Stimulated activated CD4-positive, alpha-beta T cell treated with anti-CD3 and anti-CD28 coated beads, Interleukin-2, amount 100 ng/mL, for 4 hours (primary cell): ENCODE measurements at places on chromosomes 3 and 15.

- no peak for DNase-seq
Measured at GRCh38 chr3:159668990-159669476, 319.6 kb upstream of the IL12A start.

DNA sequence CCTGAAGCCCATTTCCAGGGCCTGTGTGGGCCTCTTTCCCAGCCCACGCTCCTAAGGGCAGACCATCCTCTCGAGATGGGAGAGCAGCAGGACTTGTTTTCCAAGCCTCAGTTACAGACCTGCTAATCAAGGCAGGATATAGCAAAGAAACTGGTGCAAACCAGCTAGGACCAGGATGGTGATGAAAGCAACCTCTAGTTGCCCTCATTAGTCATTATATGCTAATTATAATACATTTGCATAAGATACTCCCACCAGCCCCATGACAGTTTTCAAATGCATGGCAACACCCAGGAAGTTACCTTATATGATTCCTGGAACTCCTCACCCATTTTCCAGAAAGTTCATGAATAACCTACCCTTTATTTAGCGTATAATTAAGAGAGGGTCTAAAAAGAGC is 34.4 kb upstream of the TRH start:
- DNase-seq = no peak

- DNase-seq = no peak
Measured at GRCh38 chr3:58621086-58621830, 44.1 kb upstream of the FAM107A start.

- DNase-seq = no peak
Measured at GRCh38 chr3:55828712-55829111, 341.6 kb upstream of the WNT5A start.

DNA sequence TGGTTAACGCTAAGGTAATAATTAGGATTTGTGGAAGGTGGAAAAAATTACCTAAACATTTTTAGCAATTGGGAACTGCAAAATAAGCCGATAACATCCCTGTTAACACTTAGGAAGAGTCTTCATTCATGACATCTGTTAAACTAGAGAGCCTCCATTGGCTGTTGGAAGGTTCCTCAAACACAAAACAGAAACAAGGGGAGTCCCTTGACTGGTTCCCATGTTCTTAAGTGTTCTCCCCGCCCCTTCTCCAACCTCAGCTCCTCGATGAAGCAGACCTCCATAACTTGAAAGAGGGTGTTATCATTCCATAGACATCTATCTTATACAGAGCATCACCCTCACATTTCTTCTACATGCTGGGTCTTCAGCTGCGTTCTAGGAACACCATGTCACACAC is 2.5 kb downstream of the SLC22A13 start:
- DNase-seq = no peak

GRCh38 chr15:59020322-59020721 is 32.9 kb downstream of the RNF111 start:
- DNase-seq = no peak

GRCh38 chr3:86996261-86996955 is 5.5 kb upstream of the VGLL3 start:
- DNase-seq = no peak

GRCh38 chr3:55486101-55486856 is 827 bp downstream of the WNT5A start:
- DNase-seq = no peak

- DNase-seq = no peak
Measured at GRCh38 chr3:16085884-16086608, 88.4 kb upstream of the GALNT15 start.

DNA sequence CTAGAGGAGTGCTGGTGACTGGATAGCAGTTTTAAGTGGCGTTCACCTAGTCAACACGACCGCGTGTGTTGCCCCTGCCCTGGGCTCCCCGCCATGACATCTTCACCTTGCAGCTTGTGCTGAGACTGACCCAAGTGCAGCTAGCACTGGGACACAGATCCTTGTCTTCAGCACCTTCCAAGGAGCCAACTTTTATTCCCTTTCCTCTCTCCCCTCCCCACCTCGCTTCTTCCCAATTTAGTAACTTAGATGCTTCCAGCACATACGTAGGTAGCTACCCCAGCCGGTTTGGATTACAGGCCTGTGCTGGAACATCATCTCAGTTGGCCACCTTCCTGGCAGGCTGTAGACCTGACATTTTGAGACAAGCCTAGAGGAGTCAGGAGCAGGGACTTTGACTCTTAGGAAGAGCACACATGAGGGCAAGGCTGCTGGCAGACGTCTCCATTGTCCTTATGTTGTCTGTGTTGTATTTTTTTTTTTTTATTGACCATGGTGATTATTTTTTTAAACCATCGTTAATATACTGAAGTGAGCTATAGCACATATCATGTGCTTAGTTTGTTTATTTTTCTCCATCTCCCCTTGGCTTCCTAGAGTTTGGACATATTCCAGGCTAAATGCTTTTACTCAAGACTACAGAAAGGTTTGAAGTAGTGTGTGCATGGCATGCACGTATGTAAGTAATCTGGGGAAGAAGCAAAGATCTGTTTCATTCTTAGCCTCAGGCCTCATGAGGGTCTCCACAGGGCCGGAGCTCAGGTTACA is 61.1 kb downstream of the AAGAB start:
- no peak for DNase-seq

DNA sequence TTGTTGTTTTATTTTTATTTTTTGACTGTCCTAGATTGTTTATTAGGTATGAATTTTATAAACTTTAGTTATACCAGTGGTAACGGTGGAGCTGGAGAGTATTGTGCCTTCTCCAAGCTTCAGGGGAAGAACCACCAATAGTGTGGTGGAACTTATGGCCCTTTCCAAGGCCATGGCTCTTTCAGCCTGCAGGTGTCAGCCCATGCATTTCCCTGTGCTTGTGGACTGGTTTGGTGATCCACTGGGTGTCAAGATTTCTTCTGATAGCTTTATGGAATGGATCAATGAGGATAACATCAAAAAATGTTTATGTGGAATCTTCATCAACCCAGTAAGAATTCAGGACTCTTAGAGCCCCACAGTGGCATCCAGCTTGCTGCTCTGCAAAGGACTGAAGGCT is 19.2 kb upstream of the SCAMP5 start:
- no peak for DNase-seq

- DNase-seq = no peak
Measured at GRCh38 chr3:173932624-173933023, 535.1 kb downstream of the NLGN1 start.

- DNase-seq = no peak
Measured at GRCh38 chr3:157247391-157247790, 87.4 kb upstream of the CCNL1 start.

- DNase-seq = no peak
Measured at GRCh38 chr3:51962854-51963530, 4.3 kb downstream of the PCBP4 start.

GRCh38 chr15:69574506-69574905 is 121.9 kb downstream of the RPLP1 start:
- DNase-seq = no peak

DNA sequence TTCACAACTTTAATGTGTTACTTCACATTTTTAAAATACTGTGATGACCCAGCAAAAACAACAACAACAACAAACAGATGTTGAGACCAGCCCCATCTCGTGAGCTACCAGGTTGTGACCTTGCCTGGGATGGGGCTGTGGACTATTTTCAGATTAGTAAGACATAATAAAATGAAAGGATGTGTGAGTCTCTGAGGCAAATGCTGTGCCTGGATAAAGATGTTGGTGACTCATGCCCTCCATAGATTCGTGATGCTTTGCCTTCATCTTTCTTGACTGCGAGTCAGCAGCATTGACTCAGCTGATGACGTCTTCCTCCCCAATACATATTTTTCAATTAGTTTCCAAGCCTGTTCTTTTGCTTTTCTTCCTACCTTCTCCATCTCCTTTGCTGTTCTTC is 453.0 kb upstream of the CFAP20DC start:
- peak; percentile 49 for DNase-seq

- DNase-seq = no peak
Measured at GRCh38 chr3:71710906-71711494, 14.2 kb downstream of the EIF4E3 start.

DNA sequence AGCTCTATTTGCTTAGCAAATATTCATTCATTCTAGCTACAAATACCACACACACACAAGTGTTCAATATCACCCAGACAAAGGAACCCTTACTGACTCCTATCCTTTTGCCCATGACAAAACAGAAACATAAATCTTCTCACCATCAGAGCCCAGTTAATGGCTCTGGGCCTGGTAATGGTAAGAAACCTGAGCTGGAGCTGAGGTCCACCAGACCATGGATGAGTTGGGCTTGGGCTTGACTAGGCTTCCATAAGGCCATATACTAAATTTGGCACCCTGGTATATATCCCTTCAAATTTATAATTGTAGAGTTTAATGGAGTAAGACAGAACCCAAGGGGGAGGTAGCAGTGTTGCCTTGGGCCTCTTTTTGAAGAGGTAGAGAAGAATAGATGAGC is 29.4 kb downstream of the GPR176 start:
- no peak for DNase-seq

GRCh38 chr15:38090223-38090622 is 155.8 kb downstream of the TMCO5A start:
- DNase-seq = no peak
